ENCODE measurements at places on chromosomes 16 and 17.

DNA sequence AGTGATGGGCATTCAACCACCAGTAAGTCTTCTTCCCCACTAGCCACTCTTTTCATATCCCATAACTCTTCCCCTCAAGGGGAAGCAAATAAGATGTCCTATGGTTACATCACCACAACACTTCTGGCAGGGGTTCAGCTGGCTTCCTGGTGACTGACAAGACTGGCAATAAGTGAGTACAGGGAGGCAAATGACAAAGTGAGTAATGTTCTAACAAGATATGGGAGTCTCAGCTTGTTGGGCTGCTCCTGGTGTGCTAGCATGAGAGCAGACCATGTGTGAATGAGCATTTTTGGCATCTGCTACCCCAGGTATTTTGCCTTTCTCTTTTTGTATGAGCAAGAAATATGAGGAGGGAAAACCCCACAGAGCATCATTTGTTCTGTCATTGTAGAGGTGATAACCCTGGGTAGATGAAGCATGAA is 9.9 kb downstream of the TMIGD1 start:
- no peak for DNase-seq

DNA sequence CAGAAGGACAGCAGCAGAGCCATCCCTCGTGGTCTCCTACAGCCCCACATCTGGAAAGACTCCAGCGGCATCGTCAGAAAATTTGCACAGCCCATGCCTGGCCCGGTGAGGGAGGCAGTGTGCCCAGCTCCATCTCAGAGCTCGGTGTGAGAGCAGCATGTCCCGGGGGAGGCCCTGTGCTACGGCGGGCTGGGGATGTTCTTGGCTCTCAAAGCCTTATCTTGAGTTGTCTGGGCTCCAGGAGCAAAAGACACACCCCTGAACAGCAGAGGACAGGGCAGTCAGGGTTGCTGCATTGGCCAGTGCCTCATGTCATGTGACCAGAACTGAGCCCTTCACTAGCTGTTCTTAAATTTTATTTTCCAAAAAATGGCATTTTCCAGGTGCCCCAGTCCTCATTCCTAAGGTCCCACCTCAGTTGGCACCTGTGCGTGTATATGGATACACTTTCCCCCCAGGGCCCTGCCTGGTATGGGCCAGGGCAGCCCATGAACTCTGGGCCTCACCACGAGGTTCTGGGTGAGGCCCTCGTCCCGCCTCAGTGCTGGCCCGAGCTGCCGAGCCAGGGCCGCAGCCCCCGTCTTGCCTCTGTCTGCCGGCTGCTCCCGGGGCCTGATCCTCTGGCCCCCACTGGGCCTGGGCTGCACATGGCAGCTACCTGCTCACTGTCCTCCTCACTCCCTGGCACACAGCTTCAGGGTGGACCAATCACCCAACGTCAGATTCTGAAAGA is 3.0 kb downstream of the NUDT16L1 start:
- DNase-seq: no peak

DNA sequence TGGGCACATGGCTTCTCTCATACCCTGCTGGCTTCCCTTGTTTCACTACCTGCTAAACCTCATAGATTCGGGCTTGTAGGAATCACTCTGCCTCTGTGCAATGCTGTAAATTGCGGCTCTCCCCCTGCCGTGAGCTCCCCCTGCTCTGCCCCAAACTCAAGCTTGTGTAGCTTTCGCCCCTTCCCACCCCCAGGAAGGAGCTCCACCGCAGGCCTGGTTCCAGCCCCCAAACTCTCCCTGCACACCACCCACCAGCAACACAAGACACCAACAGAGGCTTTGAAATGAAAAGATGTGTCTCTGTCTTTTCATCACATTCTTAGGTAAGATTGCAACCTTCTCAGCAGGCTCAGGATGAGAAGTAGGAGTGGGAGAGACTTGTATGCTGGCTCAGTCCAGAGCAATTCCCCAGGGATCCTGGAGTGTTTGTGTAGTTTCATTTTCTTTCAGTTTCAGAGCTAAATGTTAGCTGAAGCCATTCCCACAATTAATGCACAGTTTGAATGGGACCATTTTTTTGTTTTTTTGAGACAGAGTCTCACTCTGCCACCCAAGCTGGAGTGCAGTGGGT is 14.2 kb downstream of the CX3CL1 start:
- DNase-seq: no peak

- no peak for DNase-seq
Measured at GRCh38 chr16:54930869-54931119, 129 bp downstream of the IRX5 start.

DNA sequence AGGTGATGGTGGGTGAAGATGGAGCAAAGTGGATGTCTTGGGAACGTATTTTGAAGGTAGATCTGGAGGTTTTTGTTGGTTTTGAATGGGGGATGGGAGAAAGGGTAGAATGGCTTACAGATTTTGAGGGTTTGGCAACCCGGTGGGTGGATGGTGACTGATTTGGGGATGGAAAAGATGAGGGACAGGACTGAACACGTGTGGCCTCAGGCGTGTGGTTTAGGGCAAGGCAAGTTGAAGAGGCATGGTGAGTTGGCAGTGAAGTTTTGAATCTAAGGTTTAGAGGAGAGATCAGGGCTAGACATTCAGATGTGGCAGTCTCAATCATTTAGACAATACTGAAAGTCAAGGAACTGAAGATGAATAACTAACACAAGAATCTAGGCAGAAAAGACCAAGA is 5.0 kb upstream of the DCTPP1 start:
- no peak for DNase-seq

DNA sequence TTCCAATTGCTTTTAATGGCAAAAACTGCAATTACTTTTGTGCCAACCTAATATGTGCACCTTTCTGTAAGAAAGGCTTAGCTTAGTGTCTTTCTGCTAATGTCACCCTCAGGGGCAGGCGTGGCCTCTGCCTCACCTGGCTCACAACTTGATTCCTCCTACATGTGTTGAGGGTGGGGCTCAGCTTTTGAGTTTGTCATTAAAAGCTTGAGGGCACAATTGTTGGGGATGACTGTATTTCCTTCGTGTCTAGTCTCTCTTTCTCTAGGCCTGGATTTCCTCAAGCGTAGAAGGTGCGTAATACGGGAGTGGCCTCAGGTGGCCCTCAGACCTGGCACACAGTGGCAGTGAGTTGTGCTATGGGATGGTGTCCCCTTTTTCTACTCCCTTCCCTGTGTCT is 94.4 kb downstream of the CLEC16A start:
- no peak for DNase-seq

- DNase-seq: no peak
Measured at GRCh38 chr16:31200821-31201568, 1.6 kb downstream of the PYCARD start.

- no peak for DNase-seq
Measured at GRCh38 chr16:89993377-89993776, 25.9 kb downstream of the DBNDD1 start.

GRCh38 chr17:47301831-47302230 is 21.9 kb upstream of the EFCAB13 start:
- no peak for DNase-seq

Data from stimulated activated CD4-positive, alpha-beta T cell treated with anti-CD3 and anti-CD28 coated beads, TNF-alpha, amount 100 ng/mL, for 1 hour (primary cell).